ENCODE measurements at places on chromosomes 11 and 22.

DNA sequence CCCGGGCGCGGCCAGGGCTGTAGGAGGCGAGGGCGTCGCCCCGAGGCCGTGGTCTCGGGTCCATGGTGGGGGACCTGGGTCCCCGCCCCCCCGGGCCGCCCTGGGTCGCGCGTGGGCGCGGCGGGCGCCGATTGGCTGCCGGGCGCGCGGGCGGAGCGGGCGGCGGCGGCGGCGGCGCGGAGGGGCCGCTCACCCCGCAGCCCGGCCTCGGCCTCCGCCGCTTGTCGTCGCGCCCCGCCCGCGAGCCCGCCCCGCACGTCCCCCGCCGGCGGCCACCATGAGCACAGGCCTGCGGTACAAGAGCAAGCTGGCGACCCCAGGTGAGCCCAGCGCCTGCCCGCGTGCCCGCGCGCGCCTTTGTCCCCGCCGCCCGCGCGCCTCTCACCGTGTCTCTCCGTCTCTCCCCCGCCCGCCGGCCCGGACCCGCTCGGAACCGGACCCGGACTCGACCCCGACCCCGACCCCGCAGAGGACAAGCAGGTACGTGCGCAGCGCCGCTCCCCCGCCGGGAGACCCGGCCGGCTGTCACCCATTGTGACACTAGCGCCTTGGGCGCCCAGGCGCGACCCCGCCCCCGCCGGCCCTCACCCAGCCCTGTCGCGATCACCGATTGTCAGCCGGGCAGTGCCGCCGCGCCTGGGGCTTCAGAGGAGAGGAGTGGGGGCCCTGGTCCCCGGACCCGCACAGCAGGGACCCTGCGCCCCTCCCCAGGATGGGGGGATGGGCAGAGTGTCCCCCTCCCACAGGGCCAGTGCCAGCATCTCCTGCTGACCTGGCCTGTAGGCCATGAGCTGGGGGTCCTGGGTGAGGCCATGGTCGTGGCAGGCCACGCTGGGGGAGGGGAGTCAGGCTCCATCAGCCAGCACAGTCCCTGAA is at the start of gene SEPTIN5:
SEPTIN5 (plus strand) TSS at position 192 of the 876 bp plus-strand sequence; CDS start at position 278, 86 bp downstream.
- no peak for DNase-seq

- DNase-seq, result no peak
Observed at GRCh38 chr22:41078931-41079330, 13.5 kb upstream of the EP300 start.

GRCh38 chr11:7749456-7749855 is 43.2 kb upstream of the OVCH2 start:
- DNase-seq, result no peak

- no peak for DNase-seq
Observed at GRCh38 chr22:24181088-24181995, at the start of gene SUSD2. Gene SUSD2, plus strand, starts transcription at chr22:24181487. Its CDS starts 33 bp downstream, at chr22:24181520.

DNA sequence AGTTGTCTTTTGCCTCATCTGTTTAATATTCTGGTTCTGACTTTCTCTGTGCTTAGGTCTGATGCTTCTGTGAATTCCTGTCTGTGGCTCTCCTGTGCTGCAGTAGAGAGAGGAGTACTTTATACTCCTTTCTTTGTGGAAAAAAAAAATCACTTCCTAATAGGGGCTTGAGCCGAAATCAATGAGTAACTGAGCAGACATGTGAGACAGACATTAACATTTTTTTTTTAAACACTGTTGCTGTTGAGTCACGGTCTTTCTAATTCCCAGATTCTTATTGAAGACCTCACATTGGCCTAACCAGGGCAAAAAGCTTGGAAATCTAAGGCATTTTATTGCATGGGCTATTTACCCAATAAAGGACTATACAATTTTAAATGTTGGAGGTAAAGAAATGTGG is 86.1 kb downstream of the GRM5 start:
- DNase-seq, result no peak

DNA sequence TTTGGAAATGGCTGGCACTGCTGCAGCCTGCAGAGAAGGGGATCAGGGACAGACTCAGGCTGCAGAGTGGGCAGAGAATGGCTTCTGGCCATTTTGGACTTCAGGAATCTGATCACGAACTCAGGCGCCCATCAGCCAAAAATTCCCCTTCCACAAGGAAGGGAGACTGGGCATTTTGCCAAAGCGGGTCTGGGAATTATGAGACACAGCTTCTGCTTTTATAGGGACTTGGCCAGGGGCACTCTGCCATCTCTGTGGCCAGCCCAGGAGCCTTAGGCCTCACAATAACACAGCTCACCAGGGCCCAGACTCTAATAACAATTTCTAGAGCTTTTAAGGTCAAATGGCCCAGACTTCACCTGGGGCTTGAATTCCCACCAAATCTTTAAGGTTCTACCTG is 74.7 kb downstream of the CHST1 start:
- no peak for DNase-seq

GRCh38 chr11:35761899-35762298 is 99.3 kb downstream of the TRIM44 start:
- DNase-seq, result no peak

DNA sequence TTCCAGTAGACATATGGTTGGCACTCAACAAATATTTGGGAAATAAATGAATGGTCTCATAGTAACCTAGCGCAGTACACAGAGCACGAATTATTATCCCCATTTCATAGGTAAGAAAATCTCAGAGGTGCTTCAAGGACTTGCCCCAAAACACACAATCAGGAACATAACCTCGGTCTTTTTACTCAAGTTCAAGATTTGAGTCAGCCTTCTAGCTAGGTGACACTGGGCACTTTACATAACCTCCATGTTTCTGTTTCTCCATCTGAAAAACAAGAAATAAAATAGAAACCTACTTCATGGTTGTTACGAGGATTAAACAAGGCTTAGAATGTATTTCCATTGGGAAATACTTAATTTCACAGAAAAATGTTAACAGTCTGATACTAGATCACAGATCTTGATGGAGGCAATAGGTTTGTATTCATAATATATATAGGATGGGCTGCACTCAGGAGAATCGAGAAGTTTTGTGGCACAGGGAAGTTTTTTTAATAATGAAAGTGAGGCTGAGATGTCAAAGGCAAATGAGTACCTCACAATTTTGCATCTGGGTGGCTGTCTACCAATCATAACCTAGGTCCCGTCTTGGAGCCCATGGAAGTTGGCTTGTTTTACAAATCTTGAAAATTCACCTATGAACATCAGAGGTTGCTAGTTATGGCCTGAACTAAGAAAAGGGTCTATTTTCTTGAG is 147.4 kb upstream of the ZC3H12C start:
- no peak for DNase-seq

DNA sequence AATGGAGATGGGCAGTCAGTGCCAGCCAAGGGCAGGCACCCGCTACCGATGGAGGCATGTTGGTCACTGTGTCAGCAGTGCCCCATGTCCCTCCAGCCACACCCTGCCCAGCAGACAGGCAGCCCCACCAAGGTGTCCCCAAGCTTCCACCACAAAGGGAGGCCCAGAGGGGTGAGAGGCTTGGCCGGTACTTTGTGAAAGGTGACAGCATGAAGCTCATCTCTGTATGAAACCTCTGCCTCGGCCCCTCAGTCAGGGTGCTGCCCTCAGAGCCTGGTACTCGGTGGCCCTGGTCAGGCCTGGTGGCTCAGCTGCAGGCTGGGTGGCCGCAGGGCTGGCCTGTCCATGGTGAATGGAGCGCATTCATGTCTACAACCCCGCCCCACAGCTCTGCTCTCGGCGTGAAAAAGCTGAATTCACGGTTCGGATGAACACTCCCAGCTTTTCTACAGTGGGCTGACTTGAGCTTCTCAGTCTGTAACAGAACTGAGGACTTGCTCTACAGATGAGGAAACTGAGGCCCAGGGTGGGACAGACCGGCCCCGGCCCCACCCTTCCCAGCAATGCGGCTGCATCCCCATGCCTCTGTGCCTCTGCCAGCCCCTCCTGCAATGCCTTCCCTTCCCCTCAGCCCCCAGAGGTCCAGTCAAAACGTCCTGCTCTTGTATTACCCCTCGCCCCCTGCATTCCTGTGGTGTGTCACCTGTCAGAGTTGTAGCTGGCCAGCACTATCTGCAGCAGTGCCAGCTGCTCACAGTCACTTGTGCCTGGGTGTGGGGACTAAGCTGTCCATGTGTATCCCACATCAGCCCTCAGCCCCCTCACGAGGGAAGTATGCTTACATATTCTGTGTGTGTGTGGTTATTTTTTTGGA is 27.7 kb downstream of the RSPH14 start:
- no peak for DNase-seq
